ENCODE measurements at places on chromosomes 7 and 10.
A peak's percentile ranks its signal among the peaks of the same experiment; 100 is the strongest.

DNA sequence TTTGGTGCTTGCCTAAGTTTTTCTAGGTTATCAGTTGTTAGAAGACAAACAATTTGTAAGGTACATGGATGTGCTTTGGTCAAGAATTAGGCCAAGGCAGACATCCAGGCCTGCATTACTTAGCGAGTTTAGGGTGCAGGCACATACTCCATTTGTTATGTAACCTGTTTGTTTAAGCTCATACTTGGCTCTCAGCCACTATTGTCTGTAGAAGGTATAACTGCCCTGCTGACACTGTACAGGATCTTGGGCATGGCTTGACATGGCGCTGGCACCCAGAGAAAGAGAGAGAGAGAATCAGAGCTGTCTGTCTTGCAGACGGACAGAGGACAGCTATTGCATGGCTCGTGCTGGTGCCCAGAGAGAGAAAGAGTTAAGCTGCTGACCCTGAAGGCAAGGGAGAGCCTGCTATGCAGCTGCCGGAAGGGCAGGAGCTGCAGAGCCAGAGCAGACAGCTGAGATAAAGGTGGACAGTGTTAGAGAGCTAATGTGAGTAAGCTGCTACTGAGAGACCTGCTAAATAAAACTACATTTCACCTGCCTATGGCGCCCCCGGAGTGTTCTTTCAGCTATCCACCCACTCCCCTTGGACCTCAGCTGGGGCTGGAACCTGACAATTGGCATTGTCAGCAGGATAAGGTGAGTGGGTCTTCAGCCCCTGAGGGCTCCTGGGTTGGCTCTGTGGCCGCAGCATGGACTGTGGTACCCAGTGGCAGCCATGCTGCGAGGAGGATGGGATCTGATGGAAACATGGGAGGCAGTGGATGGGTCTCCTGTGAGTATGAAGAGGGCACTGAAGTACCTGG, 120.9 kb upstream of the TMEM106B start:
- no peak for DNase-seq

DNA sequence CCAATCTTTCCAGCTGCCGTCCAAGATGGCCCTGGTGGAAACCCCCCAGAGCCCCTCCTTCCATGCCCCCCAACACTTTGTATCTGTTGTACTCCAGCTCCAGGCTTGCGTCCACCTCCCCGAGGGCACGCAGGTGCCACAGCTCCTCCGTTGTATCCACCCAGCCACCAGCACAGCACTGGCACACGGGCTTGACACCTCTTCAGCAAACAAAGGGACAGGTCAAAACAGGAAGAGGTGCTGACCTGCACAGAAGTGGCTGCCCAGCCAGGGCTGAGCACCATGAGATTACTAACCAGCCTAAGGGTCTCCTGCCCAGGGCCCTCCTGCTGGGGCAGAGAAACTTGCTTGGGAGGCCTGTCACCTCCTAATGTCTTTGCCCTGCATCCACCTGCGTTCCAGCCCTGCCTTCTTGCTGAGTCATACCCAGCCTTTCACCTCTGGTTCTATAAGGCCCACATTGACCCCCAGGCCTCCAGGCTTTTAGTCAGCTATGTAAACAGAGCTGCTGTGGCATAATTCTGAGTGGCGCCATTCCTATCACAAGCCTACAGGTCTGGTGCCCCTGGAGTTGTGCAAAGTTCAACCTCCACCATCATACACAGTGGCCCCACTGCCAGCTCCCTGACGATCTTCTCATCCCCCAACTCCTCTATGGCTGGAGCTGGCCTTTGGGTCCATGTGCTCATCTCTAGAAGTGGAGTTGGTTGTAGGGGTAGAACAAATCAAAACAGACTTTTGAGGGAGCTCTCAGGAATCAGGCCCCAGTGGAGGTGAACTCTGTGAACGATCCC, 20.9 kb downstream of the SLC29A3 start:
- DNase-seq: no peak

GRCh38 chr7:2146676-2147472, 85.9 kb downstream of the MAD1L1 start:
- DNase-seq: no peak

GRCh38 chr7:96285579-96285978, 36.3 kb downstream of the SLC25A13 start:
- DNase-seq: no peak

- DNase-seq: no peak
Observed at GRCh38 chr10:73941300-73941699, 30.4 kb downstream of the PLAU start.

GRCh38 chr7:138835087-138835486, 37.1 kb upstream of the ATP6V0A4 start:
- no peak for DNase-seq

DNA sequence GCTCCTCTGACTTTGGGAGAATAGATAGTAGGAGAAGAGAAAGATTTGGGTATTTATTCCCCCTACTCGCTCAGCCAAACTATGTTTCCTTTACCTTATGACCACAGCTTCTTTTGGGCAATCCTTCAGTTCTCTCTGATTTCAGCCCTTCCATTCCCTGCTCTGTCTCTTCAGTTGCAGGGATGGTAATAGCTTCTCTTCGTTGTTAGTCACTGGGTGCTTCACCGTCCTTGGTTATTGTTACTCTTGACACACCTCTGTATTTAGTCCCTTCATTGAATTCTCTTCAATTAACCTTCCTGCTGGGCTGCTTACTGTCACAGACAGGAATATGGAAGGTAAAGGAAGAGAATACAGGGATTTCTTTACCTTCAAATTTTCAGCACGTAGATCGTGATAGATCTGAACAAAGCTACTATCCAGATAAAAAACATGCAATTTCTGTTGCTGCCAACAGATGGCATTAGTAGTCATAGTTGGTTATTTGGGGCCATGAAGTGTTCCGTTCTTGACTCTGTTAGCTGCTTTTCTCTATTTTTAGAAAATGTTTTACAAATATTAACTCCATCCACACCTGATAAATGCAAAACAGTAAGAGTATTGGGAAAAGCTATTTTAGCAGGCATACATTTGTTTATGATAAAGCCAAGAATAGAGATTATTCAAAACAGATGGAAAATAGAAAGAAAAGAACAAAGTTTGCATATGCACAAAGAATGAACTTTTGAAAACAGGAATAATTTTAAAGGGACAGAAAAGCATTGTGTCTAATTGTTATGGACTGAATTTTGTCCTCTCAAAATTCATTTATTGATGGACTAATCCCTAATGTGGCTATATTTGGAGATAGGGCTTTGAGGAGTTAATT, 14.0 kb upstream of the PTTG1IP2 start:
- DNase-seq: peak; percentile 27

GRCh38 chr10:91582153-91582554, 50.7 kb downstream of the PPP1R3C start:
- no peak for DNase-seq

GRCh38 chr10:132407846-132408278, 10.9 kb downstream of the PWWP2B start:
- no peak for DNase-seq

GRCh38 chr10:13092291-13093102, 7.5 kb upstream of the OPTN start:
- no peak for DNase-seq

DNA sequence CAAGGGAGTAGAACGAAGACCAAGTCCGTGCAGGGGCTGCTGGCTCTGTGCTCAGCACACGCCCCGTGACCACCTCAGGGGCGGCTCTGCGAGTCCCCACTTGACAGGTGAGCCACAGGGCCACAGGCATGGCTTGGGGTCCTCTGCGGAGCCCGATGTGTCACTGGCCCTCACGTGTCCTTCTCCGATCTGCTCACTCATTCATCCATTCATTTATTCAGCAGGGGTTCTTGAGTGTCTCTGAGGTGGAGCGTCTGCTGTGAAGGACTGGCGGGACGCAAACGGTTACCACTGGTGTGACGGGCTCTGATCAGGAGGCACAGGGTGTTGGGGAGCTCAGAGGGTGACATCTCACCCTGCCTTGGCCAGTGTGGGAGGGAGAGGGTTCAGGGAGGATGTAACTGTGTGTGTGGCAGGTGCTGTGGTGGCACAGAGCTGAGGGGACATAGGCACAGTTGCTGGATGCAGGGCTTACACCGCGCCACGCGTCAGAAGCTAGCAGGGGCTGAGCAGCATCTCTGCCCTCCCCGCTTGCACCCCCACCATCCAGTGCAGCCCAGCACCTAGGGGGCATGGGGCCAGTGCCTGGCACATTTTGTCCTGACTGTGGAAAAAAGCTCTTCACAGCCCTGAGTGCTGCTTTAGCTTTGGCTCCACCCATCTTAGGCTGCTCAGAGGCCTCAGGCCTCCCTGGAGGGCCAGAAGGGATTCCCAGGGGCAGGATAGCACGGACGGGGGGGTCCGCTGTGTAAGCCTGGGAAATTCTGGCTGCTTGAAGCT, 116.8 kb downstream of the LHPP start:
- no peak for DNase-seq

- DNase-seq: no peak
Observed at GRCh38 chr10:94178475-94179253, 184.1 kb downstream of the NOC3L start.

DNA sequence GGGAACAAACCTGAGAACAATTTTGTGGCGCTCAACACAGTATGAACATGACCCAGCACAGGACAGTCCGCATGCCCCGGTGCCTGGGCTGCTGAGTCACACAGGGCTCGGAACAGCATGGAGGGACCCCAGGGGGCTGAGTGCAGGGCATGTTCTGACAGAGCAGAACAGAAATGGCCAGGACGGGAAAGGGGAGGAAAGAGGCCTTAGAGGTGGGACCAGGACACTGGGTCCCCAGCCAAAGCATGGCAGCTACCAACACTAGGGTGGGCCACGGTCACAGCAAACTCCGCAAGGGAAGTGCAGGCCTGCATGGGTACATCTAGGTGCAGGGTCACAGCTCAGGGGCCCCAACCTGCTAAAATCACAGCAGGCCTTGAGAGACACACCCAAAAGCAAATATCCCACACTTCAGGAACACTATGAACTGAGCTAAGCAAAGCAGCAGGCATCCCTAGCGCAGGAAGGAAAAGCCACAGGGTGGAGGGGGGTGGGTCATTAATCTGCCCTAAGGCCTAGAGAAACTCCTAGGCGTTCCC, 5.6 kb downstream of the IMPDH1 start:
- no peak for DNase-seq

GRCh38 chr7:29920491-29920890, 69.1 kb downstream of the SCRN1 start:
- DNase-seq: no peak

DNA sequence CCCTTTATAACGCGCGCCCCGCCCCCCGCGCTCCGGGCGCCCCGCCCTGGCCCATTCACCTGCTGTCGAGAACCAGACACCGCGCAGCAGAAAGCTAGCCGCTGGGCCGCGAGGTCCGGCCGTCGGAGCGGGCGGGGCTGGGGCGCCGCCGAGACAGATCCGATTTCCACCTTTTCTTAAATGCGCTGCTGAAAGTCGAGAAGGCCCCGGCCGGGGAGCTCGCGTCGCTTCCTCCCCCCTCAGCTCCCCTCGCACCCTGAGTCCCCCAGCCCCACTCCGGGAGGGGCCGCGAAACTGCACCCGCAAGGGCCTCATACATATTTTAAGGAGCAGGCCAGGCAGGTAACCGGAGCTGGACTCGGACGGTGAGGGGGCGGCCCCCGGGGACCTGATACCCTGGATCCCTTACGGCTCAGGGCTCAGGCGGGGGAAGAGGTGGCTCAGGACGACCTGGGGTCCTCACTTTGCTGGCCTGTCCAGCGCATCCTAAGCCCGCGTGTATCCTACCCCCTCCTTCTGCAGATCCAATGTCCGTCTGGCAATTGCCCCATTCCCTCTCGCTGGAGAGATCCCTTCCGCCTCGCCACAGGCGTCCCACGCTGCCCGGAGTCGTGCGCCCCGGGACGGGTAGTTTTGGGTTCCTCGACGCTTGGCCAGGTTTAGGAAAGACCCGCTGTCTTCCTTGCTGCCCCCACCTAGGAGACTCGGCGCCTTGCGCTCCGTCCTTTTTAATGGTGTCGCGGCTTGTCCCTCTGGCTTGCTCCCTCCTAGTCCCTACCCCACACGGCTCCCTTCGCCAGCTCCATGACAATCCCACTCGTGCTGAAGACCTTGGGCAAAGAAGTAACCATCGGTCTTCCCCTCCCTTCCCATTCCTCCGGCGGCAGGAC, 170.6 kb downstream of the UBE2H start:
- DNase-seq: no peak

- DNase-seq: no peak
Observed at GRCh38 chr10:35940141-35941041, 298.3 kb upstream of the FZD8 start.

DNA sequence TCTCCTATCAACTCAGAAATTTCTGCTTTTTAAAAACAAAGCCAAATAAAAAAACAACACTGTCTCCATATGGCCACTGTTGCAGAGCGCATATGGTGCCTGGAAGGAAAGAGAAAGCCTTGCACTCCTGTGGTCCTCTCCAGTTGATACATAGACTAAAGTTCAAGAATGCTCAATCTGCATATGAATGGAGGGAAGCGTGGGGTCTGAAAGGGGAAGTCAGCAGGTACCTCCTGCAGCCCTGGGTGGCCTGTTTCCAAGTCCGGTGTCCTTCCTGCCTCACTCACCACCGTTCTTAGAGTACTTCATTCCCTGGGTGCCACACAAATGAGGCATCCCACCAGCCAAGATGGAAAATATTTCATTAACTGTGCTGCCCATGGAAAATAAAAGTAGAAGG, 138.3 kb upstream of the PALS2 start:
- DNase-seq: no peak

DNA sequence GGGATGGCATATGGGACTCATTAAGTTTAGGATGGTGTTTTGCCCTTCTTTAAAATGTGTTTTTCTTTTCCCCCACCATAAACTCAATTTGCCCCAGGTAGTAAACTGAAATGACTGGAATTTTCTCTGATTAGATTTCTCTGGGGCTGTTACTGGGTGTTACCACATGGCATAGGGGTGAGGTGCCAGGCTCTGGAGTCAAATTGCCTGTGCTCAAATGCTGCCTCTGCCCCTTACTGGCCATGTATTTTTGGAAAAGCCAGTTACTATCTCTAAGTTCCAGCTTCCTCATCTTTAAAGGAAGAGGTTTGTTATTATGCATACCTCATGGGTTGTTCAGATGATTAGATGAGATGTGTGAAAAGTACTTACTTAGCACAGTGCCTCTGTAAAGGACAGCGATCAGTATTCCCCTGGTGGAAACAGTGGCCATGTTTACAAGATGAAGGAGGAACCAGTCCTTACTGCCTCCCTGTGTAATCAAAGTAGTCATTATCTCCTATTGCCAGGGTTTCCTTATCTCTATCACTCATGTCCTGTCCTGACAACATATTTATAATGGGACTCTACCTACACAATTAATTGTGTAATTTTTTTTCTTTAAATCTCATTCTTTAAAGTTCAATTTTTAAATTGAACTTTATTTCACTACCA, 352.0 kb downstream of the KCNMA1 start:
- no peak for DNase-seq

- DNase-seq: no peak
Observed at GRCh38 chr10:91677911-91678310, 45.0 kb upstream of the PPP1R3C start.

DNA sequence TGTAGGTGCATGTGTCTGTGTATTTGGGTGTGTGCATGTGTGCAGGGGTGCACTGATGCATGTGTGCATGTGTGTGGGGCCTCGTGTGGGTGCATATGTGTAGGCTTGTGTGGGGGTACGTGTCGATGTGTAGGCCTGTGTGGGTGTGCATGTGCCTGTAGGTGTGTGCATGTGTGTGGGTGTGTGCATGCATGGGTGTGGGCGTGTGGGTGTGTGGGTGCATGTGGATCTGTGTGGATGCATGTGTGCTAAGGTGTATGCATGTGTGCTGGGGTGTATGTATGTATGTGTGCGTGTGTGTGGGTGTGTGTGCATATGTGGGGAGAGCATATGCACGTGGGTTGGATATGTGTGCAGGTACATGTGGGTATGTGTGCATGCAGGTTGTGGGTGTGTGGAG, 73.2 kb downstream of the NKX6-2 start:
- no peak for DNase-seq
